ENCODE measurements at places on chromosomes 13 and 19. TPM values are rescaled to one million over a fixed set of nuclear protein-coding genes. Genes with fewer than 3 reads are reported as not detected.
A peak's percentile ranks its signal among the peaks of the same experiment; 100 is the strongest.

- DNase-seq, result no peak
These were observed 302.6 kb downstream of the PCDH9 start for GRCh38 chr13:66927562-66927961.

DNA sequence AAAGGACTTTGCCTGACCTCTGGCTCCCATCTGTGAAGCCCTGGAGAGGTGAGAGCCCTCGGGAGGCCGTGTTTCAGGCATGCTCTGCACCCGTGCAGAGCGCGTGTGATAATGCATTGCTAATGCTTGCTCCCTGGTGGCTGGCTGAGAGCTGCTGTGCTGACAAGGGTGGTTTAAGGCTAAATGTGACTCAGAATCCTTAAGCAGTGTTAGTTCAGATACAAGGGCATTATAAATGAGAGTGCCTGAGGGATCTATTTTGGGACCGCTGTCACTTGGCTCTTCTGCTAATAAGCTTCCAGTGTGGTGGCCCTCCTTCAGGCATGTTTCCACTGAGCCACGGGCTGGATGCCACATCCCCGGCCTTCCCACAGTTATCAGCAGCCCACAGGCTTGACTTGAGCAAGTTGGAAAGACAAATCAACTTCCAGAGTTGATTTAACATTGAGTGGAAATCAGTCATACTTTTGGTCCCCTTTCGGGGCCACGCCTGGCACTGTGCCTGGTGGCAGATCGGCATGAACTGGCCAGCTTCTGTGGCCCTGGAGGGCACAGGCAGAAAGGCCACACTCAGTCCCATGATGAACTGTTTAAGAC, 17.0 kb downstream of the ALOX5AP start:
- DNase-seq, result no peak

GRCh38 chr13:39016787-39017186, 21.1 kb downstream of the PROSER1 start:
- DNase-seq, result no peak

DNA sequence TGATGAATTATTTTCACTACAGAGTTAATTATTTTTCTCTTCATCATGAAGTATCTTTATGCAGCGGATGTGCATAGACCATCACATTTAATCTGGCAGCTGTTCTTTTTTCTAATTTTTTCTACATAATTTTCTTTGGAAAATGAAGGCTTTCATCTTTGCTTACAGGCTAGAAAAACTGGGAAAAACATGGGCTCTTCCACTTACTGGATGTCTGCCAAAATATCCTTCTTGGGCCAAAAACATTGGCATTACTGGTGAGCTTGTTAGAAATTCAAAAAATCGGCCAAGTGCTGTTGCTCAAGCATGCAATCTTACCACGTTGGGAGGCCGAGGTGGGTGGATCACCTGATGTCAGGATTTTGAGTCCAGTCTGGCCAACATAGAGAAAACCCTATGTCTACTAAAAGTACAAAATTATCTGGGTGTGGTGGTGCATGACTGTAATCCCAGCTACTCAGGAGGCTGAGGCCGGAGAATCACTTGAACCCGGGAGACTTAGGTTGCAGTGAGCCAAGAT, 176.8 kb downstream of the ZNF737 start:
- DNase-seq, result no peak

GRCh38 chr13:44516771-44517170, 59.4 kb downstream of the TSC22D1 start:
- DNase-seq, result no peak

DNA sequence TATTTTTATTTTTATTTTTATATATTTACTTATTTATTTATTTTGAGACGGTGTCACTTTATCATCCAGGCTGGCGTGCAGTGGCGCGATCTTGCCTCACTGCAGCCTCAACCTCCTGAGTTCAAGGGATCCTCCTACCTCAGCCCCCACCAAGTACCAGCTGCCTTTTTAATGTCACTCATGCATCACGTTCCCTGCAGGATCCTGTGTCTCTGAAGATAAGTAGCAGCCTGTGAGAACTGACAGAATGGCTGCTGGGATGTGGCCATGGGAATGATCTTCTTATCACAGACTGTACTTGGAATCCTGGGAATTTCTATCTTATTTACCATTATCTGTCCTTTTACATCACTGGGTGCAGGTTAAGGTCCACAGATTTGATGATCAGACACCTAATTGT, 9.2 kb upstream of the ZNF761 start:
- no peak for DNase-seq

DNA sequence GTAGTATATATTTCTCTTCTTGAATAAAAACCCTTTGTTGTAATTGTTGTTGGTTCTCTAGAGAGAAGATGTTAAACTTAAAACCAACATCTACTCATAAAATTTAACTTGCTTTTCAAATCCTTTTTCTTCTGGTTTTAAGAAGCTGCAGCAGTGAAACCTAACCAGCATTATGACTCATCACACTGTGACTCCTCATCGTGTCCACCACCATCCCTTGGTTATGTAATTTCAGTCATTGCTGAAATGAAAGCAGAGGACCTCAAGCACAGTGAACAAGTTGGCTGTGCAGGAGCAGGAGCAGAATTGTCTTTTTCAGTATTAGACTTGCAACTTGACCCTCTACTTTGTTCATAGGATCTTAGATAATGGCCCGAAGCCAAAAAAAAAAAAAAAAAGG, 64.9 kb upstream of the HTR2A start:
- no peak for DNase-seq

DNA sequence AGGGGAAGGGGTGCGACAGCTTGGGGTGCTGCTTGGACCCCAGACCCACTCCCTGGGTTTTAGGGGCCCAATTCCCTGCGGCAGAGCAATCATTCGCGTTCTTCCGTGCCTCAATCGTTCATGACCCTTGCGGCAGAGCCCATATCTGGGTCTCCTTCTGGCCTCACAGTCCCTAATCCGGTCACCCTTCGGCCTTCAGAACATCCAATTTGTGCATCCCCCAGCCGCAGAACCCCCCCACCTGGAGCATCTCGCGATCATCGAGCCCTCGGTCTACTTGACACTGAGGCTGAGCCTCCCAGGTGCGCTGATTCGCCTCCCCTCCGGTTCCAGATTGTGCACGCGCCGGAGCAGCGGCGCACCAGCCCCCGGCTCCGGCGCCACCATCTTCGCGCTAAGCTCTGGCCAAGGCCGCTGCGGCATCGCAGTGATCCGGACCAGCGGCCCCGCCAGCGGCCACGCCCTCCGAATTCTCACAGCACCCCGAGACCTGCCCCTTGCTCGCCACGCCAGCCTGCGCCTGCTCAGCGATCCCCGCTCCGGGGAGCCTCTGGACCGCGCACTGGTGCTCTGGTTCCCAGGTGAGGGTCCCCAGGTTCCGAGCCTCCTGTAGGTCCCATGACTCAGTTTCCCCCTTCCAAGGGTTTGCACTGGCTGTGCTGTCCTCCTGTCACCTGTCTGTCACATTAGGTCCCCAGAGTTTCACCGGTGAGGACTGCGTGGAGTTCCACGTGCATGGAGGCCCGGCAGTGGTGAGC, 501 bp downstream of the GTPBP3 start:
- no peak for DNase-seq

DNA sequence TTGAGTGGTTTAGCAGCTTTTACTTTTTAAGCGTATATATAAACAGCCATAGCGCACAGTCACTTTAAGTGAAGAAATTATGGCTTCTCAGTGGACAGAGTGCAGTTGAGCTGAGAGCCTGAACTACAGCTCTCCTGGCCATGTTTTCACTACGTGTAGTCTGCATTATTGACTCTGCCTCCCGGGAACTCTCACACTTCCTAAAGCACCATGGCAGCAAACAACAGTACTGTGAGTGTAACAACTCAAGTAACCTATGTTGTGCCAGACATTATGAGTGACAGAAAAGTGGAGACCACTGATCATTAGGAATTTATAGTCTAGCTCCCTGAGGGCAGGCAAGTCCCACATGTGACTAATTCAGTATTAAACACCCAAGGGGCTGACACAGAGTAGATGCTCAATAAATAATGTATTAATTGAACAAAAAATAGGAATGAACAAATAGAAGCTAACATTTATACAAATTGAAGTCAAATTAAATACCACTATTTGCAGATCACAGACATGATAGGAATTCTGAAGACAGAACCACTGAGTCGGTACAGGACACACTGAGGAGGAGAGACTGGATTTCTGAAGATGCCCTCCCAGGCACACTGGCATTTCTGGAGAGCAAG, 19.7 kb downstream of the EFNB2 start:
- no peak for DNase-seq

GRCh38 chr19:51458899-51459505, 748 bp upstream of the SIGLEC8 start:
- no peak for DNase-seq

DNA sequence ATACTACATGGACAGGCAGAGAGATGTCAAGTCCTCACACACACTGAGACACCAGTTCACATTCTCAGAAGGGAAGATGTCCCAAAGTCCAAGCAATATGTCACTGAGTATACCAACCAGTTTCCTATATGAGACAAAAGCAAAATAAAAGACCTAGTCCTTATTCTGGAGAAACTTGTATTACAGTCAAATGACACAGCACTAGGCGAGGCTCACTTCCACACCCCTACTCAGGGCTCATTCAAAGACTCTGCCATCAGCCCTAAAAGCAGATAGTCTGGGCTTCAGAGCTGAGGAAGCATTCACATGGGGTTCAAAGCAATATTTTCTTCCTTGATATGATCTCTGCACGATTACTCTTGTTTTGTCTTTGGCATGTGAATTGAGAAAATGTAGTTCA, 129.9 kb upstream of the UBL3 start:
- no peak for DNase-seq

- peak; percentile 83 for DNase-seq
These were observed 71.8 kb downstream of the SPACA7 start for GRCh38 chr13:112447761-112448603.

DNA sequence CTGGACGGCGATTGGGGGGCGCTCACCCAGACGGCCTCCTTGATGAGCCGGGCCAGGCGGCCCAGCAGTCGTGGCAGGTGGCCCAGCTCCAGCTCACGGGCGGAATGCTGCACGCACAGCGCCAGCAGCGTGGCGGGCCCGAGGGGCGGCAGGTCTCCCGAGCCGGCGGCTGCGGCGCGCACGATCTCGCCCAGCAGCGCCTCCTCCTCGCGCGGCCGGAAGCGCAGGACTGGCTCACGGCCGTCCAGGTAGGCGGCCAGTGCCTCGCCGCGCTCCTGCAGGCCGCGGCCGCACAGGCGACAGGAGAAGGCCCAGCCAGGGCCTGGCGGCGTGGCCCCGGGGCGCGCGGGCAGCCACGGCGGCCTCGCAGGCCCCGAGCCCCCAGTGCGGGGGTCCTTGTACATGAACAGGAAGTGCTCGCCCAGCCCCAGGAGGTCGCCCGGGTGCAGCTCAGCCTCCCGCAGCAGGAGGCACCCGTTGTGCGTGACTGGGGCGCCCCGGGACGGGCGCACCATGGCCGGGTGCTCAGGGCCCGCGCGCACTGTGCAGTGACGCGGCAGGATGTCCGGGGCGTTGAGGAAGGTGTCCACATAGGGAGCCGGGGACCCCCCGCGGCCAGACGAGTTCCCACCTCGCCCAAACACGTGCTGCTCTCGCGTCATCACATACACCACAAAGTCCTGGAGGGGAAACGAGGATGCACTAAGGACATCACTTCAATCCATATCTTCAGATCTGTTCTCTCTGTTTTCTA, 9.6 kb upstream of the MAMSTR start:
- DNase-seq, result no peak

DNA sequence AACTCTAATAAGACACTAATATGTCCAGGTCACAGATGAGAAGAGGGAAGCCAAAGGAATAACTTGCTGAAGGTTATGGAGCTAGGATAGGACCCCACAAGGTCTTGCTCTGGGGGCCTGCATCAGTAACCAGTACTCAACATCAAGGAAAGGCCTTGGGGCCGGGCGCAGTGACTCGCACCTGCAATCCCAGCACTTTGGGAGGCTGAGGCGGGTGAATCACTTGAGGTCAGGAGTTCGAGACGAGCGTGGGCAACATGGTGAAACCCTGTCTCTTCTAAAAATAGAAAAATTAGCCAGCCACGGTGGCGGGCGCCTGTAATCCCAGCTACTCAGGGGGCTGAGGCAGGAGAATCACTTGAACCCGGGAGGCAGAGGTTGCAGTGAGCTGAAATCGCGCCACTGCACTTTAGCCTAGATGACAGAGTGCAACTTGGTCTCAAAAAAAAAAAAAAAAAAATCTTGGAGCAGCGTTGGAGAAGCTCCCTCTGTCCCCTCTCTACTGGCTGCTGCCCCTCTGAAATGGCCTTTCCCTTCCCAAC, 1.8 kb downstream of the LONP1 start:
- no peak for DNase-seq

GRCh38 chr13:44617648-44618047, 41.5 kb upstream of the TSC22D1 start:
- DNase-seq, result no peak

- no peak for DNase-seq
These were observed 2.2 kb downstream of the PNMA8B start for GRCh38 chr19:46493236-46494145.

DNA sequence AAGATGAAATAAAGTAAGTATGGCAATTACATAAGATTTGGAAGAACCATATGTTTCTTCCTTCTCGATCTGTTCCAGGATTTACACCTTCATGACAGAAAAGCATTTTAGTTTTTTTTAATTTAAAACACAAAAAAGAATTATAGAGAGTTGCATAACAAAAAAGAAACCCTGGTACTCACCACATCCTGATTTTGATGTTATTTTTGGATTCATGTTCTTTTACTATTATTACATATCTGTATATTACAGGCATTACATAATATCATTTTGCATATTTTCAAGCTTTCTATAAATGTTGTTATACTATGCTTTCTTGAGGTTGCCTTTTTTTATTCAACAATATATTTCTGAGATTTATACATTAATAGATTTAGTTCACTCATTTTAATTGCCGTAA, 6.7 kb upstream of the KATNAL1 start:
- no peak for DNase-seq

- no peak for DNase-seq
These were observed 3.3 kb upstream of the ALOX5AP start for GRCh38 chr13:30732046-30732390.

GRCh38 chr19:28023064-28023463, 1189.9 kb downstream of the UQCRFS1 start:
- peak; percentile 78 for DNase-seq

The ATP4A gene
- total RNA-seq, result not detected

The IZUMO4 gene
- 1.9 TPM for total RNA-seq

The KL gene
- 3.7 TPM for total RNA-seq

The C19orf67 gene
- total RNA-seq, result not detected

The GJA3 gene
- not detected for total RNA-seq

The SIGLEC12 gene
- total RNA-seq, result not detected

The KLK15 gene
- total RNA-seq, result not detected

The U2AF1L4 gene
- total RNA-seq, result 7.9 TPM

The ZNF729 gene
- not detected for total RNA-seq
